NCI-H446 (cell line): ENCODE measurements at places on chromosomes 7 and 10.

GRCh38 chr10:59272061-59272460 is 90.3 kb downstream of the FAM13C start:
- no peak for DNase-seq

- peak; percentile 59 for DNase-seq
These were observed 123.6 kb downstream of the RNF32 start for GRCh38 chr7:156764016-156764669.

DNA sequence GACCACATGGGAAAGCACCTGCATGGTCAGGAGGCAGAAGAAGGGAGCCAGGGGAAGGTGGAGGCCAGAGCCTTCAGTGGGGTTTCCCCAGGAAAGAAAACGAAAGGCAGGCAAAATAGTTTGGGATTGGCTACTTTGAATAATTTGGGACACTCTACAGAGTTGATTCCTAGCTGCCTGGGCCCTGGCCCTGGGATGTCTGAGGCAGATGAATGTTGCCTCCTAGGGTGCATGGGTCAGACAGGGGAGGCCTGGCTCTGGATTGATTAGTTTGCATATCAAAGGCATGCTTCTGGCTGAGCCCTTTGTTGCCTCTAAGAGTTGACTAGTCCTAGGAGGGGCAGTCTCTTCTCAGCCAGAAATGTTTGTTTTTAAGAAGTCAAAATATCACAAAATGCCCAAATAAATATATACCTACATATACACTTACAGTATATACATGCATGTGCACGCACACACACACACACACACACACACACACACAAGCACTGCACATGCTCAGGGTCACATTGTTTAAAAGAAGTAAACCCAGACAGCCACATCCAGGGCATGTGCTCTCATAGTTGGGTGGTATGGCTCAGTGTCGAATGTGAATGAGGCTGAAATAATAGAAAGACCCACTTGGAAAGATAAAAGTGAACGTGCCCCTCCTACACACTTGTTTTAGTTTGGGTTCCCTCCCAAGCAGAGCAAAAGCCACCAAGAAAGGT is 184.2 kb downstream of the GPAM start:
- DNase-seq, result no peak

DNA sequence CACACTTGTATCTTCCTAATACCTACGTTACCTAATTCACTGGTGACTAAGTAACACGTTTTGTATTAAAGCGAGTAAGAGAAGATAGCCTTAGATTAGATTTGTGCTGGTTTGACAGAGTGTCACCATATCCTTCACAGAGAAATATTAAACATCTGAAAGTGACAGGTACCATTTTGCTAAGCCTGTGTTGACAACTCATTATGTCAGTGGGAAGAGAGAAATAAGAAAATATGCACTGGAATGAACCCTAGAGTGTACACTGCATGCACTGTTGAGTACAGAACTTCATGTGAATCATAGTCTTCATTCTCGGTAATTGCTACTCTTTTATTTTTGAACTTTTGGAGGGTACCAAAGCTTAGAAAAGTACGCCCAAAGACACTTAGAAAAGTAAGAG is 10.9 kb downstream of the PRKG1 start:
- no peak for DNase-seq

DNA sequence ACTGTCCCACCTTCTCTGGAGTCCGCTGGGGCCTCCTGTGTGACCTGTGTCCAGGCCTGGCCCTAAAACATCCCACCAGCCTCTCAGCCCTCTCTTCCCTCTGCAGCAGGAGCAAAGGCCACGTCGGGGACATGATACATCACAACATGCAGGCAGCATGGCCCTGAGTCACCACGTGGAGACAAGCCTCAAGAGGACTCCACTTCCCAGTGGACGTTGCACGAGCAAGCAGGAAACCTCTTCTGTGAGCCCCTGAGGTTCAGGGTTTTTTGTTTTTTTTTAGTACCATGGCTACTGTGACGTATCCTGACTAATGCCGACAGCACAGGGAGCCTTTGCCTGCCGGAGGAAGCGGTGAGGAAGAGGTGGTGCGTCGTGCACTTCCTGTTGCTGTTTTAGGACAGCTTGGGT is 165.9 kb downstream of the DNAJB6 start:
- no peak for DNase-seq

DNA sequence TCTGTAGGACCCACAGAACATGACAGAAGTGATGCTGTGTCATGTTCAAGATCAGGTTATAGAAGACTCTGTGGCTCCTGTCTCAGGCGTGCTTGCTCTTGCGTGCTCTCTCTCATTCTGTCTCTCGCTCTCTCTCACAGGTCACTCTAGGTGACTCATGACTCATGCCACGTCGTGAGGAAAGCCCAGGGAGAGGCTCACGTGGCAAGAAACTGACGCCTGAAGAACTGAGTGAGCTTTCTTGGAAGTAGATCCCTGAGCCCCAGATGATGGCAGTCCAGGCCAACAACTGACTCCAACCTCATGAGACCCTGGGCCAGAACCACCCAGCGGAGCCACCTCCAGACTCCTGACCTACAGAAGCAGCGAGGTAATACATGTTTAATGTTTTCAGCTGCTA is 103.3 kb downstream of the DNMBP start:
- DNase-seq, result no peak

GRCh38 chr7:157645539-157645938 is 308.7 kb downstream of the DNAJB6 start:
- DNase-seq, result no peak

DNA sequence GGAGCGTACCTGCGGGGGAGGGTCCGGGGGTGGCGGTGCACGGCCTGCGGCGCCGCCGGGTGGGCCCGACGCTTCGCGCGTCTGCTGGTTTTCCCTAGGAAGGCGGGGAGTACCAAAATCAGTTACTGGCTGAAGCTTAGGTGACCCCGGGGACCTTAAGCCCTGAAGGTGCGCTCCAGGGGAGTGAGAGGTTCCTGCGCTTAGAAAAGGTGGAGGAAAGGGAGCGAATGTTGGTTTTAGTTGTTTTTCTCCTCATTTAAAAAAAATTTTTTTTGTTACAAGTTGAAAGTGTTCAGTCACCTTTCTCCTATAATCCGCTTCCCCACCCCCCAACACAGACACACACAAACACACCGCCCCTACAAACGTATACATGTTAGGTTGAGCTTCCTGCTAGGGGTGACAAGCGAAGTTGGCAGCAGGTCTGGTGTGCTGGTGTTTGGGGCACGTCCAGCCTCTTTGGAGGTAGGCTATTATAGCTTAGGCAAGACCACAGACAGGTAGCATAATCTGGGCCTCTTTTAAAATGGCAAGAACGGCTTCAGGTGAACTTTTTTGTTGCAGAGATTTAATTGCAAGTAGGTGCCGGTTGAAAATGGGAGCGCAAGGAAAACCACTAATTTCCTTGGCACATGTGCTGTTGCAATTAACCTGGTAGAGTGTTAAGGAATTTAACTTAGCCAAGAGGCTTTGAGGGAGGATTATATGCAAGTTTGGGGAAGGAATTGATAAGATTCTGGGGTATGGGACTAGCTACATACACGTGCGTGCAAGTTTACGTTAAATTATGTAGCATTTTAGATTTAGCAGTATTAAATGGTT is 945 bp downstream of the ADD3 start:
- DNase-seq, result no peak

GRCh38 chr10:65620404-65621048 is 1305.3 kb upstream of the LRRTM3 start:
- DNase-seq, result no peak

DNA sequence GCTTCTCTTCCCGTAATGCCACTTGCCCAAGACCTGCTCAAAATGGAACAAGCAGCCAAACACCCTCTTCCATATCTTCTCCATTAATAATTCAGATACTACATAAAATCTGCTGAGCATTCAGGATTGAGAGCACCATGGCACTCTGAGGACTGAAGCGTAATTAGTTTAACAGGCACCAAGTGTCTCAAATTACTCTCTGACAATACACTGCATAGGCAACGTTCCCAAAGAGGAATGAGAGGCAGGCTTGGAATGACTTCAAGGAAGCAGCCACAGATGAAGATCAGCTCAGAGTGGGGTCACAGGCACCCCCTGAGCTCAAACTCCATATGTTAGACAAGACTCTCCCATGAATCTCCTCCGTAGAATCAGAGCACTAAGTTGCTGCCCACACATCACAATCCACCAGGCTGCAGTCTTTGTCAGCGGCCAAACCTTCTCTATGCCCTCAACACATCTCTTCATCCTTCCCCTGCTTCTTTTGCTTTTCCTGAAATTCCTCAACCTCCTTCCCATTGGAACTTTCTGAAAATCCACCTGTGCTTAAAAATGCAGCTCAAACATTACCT is 4.7 kb upstream of the ABLIM1 start:
- peak; percentile 12 for DNase-seq

GRCh38 chr7:84916161-84916560 is 270.7 kb downstream of the SEMA3D start:
- DNase-seq, result no peak

GRCh38 chr10:130862122-130862521 is 449.4 kb downstream of the TCERG1L start:
- DNase-seq, result no peak

- DNase-seq, result no peak
These were observed 208.3 kb downstream of the JAZF1 start for GRCh38 chr7:27972276-27972675.

DNA sequence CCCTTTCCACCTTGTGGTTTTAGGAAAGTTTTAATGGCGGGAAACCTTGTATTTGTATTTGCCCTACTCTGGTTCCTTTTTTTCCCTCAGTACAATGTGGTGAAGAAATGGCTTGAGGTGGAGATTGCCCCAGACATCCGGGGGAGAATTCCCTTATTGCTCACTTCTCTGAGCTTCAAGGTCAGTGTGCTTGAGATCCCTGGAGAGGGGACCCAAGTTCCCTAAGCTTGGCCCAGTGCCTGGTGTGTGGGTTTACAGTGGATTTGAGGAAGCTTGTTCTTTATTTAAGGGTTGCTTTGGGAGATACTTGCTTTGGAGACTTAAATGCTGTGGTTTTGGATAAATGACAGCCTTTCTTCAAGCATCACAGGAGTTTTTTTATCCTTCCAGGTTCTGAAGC is 18.3 kb downstream of the CALHM2 start:
- DNase-seq, result no peak

- DNase-seq, result no peak
These were observed 2.7 kb upstream of the IGFBP3 start for GRCh38 chr7:45923818-45924217.

- no peak for DNase-seq
These were observed 737.2 kb upstream of the IGFBP3 start for GRCh38 chr7:46658281-46658680.

DNA sequence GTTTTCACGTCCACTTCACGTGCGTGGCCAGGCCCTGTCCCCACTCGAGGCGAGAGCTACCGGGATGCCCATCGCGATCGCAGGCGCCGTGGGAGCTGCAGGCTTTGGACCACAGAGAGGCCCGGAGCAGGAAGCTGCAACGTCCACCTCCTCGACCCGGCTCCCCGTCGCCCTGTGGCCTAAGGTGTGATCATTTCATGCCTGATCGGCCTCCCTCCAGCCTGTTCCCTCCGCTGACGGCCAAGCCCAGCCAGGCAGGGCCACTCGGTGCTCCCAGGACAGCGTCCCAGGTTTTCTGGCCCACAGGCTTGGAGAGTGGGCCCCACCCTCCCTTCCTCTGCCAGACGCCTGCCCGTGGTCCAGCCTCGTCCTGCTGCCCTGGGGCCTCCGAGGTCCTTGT is 19.6 kb downstream of the KNDC1 start:
- no peak for DNase-seq

GRCh38 chr10:132802694-132803320 is 16.9 kb upstream of the NKX6-2 start:
- no peak for DNase-seq

- DNase-seq, result no peak
These were observed 162.9 kb downstream of the ARL5B start for GRCh38 chr10:18822156-18822555.

GRCh38 chr7:16412274-16413254 is 8.8 kb downstream of the CRPPA start:
- no peak for DNase-seq

GRCh38 chr10:20303453-20304152 is 487.4 kb downstream of the PLXDC2 start:
- no peak for DNase-seq

DNA sequence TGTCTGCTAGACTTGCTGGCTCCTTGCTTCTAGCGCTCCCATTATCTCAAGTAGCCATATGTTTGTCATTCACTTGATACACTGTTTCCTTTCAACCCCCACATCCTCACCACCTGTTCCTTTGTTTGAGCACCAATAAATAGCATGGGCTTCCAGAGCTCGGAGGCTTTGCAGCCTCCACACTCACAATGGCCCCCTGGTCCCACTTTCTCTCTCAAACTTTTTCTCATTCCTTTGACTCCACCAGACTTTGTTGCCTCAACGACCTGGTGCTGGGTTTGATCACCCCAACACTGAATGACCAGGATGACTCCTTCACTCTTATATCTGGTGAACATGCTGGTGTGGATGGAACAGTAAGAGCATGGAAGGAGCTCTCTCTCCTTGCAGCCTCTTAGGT is 114.5 kb upstream of the TRIM24 start:
- no peak for DNase-seq

GRCh38 chr10:90494183-90494582 is 363.7 kb downstream of the HTR7 start:
- no peak for DNase-seq

- no peak for DNase-seq
These were observed 137.8 kb upstream of the PPP2R2D start for GRCh38 chr10:131762789-131763696.

DNA sequence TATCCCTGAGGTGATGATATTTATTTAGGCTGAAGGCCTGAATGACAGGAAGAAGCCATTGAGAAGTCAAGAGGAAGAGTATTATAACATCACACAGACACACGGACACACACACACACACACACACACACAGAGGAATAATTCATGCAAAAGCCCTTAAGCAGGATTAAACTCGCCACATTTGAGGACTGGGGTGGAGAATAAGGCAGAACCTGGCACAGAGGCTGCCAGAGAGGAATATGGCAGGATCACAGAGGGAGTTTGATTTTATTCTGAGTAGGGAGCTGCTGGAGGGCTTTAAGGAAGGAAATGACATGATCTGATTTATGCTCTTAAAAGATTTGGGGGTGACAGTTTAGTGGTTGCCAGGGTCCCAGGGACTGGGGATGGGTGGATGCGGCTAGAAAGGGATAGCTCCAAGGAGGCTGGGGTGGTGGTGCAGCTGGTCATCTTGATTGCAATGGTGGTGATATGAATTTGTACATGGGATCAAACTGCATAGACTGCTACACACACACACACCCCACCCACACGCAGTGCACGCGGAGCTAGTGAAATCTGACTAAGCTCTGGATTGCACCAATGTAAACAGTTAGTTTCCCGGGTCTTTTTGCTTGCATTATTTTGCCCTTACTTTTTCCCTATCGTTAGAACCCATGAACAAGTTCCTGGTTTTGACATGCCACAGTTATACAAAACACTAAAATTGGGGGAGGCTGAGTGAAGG is 11.2 kb downstream of the SMURF1 start:
- no peak for DNase-seq

- DNase-seq, result no peak
These were observed 7.0 kb downstream of the HOXA4 start for GRCh38 chr7:27123477-27124053.

- no peak for DNase-seq
These were observed 8.7 kb downstream of the WBP1L start for GRCh38 chr10:102752266-102752930.

DNA sequence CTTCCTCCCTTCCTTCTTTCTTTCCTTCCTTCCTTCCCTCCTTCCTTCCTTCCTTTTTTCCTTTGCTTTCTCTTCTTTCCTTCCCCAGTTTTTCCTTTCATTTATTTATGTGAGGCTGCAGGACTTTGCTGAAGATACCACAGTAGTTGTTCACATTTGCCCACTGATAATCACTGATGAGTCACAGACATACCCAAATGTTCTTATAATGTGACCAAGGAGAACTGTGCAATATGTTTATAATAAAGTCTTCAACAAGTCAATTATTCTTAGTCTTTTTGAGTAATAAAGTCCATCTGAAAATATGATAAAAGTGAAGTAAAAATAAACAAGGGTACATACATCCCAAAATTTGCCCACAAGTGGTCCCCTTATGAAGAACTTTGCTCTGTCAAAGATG is 159.7 kb downstream of the GNAI1 start:
- DNase-seq, result no peak
